Colonic mucosa (tissue), 4 donors: ENCODE measurements at places on chromosomes 4 and X. TPM values are rescaled to one million over a fixed set of nuclear protein-coding genes. Genes with fewer than 3 reads are reported as not detected.
A peak's percentile ranks its signal among the peaks of the same experiment; 100 is the strongest.

DNA sequence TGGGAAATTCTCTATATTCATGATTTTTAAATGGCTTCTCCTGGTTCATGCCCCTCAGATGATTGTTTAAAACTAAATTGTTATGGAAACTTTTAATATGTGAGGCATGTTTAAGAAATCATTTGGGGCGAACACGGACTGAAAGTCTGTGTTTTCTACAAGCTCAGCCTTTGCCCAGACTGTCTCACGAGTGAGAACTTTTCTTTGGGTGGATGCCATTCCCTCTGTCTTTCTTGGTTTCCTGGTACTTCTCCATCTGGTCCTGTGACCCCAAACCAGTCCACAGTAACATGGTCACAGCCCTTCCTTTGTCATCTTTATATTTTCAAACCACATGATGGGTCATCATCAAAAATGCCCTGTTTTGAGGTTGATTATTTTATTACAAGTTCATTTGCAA, 186.6 kb upstream of the GNPDA2 start:
- H3K27me3 ChIP-seq, result no peaks in the 10 kb centered on the region
- DNase-seq, result no peak
- H3K27ac ChIP-seq, result no peak overlapping the region
- no peaks in the 10 kb centered on the region for H3K4me1 ChIP-seq

GRCh38 chr4:24559889-24560288, 24.5 kb downstream of the DHX15 start:
- no peaks in the 10 kb centered on the region for H3K36me3 ChIP-seq
- no peak overlapping the region for H3K4me3 ChIP-seq
- H3K27me3 ChIP-seq, result no peaks in the 10 kb centered on the region
- H3K4me1 ChIP-seq, result peaks cover 14% of the 10 kb centered on the region

DNA sequence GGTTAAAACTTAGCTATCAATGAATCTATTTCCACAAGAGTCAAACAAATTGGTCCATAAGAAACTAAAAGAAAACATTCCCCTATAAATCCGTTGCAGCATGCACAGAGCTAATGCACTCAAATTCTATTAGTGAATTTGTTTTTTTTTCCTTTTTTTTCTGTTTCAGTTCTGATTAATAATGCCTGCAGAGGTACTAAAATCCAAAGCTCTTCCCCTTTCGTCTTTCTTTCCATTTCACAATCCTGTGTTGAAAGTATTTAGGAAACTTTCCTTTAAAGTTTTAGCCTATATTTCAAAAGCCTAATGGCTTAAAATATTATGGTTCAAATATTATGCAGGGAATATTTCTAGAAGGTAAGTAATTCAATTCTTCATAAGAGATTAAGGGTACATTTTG, 45.9 kb upstream of the VEGFD start:
- H3K27me3 ChIP-seq, result peaks cover 4% of the 10 kb centered on the region
- no peak for DNase-seq
- H3K36me3 ChIP-seq, result no peaks in the 10 kb centered on the region

GRCh38 chr4:111512081-111512783, 633.0 kb upstream of the FAM241A start:
- H3K36me3 ChIP-seq, result no peaks in the 10 kb centered on the region
- H3K4me1 ChIP-seq, result no peaks in the 10 kb centered on the region
- H3K27me3 ChIP-seq, result no peaks in the 10 kb centered on the region
- DNase-seq, result no peak
- no peak overlapping the region for H3K4me3 ChIP-seq
- no peak overlapping the region for H3K27ac ChIP-seq

DNA sequence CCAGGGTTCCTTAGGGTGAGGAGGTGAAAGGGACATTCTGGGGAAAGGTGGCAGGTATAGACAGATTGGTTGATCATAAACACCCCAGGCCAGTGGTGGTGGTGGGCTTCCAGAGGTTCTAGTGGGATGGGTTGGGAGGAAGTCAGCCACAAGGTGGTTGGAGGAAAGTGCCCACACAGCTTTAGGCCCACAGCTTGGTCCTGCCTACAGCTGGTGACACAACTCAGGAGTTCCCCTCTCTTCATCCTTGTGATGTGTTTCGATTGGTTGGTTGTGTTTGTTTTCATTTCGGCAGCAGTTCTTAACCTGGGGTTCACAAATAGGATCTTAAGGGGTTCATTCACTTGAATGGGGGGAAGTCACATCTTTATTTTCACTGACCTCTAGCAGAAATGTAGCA, 157.0 kb downstream of the TMEM164 start:
- no peak overlapping the region for H3K4me3 ChIP-seq
- no peaks in the 10 kb centered on the region for H3K4me1 ChIP-seq
- DNase-seq, result no peak
- H3K27me3 ChIP-seq, result no peaks in the 10 kb centered on the region
- H3K36me3 ChIP-seq, result no peaks in the 10 kb centered on the region

DNA sequence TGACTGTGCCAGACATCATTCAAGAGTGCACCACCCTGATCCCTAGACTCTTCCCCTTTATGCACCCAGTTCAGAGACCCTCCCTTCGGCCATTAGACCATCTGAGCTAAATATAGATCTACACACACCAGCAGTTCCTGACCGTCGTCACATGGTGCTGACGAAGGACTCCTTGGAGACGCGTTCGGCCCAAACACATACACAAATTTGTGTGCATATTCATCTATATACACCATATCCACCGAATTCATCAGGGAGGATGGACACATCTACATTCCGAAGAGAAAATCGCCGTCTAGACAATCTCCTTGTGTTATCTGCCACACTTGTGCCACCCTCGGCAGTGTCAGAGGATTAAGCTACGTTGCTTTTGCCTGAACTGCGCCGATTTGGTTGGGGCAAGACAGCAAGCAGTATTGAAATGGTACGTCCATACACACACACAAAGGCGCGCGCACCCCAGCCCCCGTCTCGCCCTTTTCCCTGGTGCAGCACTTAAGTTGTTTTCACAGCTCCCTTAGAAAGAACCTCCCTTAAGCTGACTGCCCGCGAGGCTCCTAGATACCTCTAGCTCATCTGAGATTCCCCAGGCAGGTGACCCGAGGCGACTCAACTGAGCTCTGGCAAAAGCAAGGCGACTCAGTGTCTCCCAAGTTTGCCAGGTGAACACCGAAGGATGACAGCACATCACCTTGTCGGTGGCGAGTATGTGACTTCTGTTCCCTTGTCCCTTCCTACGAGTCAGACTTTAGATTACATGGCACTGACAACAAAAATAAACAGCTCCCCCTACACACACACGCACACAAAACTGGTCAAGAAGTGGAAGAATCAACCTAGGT, 1.0 kb downstream of the RASGEF1B start:
- peak; percentile 68 for DNase-seq
- no peaks in the 10 kb centered on the region for H3K27me3 ChIP-seq
- peak overlapping the region; percentile 98 for H3K27ac ChIP-seq
- H3K4me3 ChIP-seq, result peak overlapping the region; percentile 82
- peaks cover 6% of the 10 kb centered on the region for H3K4me1 ChIP-seq

DNA sequence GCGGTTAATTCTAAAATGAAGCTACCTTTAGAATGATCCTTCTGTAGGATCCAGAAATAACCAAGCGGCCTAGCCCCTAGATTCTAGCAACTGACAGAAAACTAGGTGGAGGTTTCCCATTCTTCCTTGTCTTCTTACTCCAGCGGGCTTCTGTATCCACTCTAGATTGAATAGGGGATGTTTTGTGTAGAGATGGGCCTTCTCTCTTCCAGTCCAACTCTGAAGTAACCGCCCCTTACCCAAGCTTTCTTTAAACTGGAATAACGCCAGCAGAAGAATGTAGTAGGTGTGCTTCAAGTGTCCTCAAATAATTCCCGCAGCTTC, 386 bp upstream of the TMEM184C start:
- no peak for DNase-seq
- peak overlapping the region; percentile 74 for H3K27ac ChIP-seq
- H3K4me1 ChIP-seq, result peaks cover 3% of the 10 kb centered on the region

The ANXA10 gene
- total RNA-seq, result not detected

- H3K27me3 ChIP-seq, result no peaks in the 10 kb centered on the region
- no peaks in the 10 kb centered on the region for H3K36me3 ChIP-seq
- DNase-seq, result peak; percentile 26
- H3K4me3 ChIP-seq, result no peak overlapping the region
- H3K4me1 ChIP-seq, result peaks cover 8% of the 10 kb centered on the region
Observed at GRCh38 chr4:158667651-158668198, 4.0 kb downstream of the C4orf46 start.

DNA sequence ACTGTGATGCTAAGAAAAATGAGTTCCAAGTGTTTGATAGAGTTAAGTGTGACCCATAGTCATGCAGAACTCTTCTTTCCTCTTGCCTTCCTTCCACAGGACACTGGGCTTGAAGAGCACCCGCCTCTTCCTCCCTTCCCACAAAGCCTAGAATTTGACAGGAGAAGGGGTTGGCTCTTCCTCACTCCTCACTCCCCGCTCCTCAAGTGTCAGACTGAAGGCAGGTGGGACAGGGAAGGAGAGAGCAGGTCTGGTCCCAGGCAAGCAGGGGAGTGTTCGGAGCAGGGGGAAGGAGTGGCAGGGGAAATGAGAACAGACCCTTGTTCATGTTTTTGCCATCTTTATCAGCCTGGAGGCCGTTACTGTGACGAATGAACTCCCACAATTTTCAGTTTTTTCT, 10.7 kb downstream of the MAGED2 start:
- no peaks in the 10 kb centered on the region for H3K36me3 ChIP-seq
- no peaks in the 10 kb centered on the region for H3K27me3 ChIP-seq
- no peak for DNase-seq
- no peak overlapping the region for H3K27ac ChIP-seq
- H3K4me3 ChIP-seq, result no peak overlapping the region
- no peaks in the 10 kb centered on the region for H3K4me1 ChIP-seq

- no peaks in the 10 kb centered on the region for H3K4me1 ChIP-seq
- no peaks in the 10 kb centered on the region for H3K36me3 ChIP-seq
- no peak overlapping the region for H3K27ac ChIP-seq
Observed at GRCh38 chr4:6548201-6548881, 26.6 kb upstream of the MAN2B2 start.

DNA sequence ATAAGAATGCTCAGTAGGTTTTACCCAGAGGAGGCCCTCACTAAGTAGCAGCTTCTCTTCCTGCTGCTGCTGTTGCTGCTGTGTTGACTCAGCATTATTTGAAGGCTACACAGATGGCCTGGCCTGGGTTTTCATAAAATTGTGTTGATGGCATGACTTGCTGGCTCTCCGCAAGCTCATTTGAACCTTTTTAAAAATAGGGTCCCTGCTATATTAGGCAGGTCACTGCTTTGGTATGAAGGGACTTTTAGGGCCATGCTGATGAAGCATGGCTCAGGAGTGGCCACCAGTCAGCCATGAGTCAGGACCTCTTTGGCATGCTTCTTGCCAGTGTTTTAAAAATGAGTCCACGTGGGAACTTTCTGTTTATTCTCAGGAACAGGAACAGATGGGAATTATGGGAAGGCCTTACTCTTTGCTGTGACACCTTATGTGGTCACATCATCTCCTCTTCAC, 128.7 kb downstream of the MID1IP1 start:
- H3K4me3 ChIP-seq, result no peak overlapping the region
- H3K4me1 ChIP-seq, result no peaks in the 10 kb centered on the region
- DNase-seq, result no peak
- H3K27me3 ChIP-seq, result no peaks in the 10 kb centered on the region
- no peaks in the 10 kb centered on the region for H3K36me3 ChIP-seq
- H3K27ac ChIP-seq, result no peak overlapping the region

The P2RY8 gene
- total RNA-seq, result 1.3 TPM

The CDKL5 gene
- total RNA-seq, result 3.7 TPM

The XAGE2 gene
- not detected for total RNA-seq

- H3K27me3 ChIP-seq, result no peaks in the 10 kb centered on the region
- DNase-seq, result no peak
- H3K4me1 ChIP-seq, result no peaks in the 10 kb centered on the region
- H3K27ac ChIP-seq, result no peak overlapping the region
Observed at GRCh38 chr4:89277412-89277811, 30.2 kb downstream of the GPRIN3 start.

- no peaks in the 10 kb centered on the region for H3K36me3 ChIP-seq
- H3K27ac ChIP-seq, result no peak overlapping the region
- no peak overlapping the region for H3K4me3 ChIP-seq
- DNase-seq, result peak; percentile 40
- no peaks in the 10 kb centered on the region for H3K27me3 ChIP-seq
- H3K4me1 ChIP-seq, result no peaks in the 10 kb centered on the region
Observed at GRCh38 chrX:79604364-79604763, 237.2 kb upstream of the ITM2A start.

- H3K4me3 ChIP-seq, result no peak overlapping the region
- no peak for DNase-seq
- H3K27ac ChIP-seq, result no peak overlapping the region
- H3K36me3 ChIP-seq, result no peaks in the 10 kb centered on the region
Observed at GRCh38 chrX:22689290-22689689, 310.5 kb upstream of the DDX53 start.

- no peaks in the 10 kb centered on the region for H3K4me1 ChIP-seq
- peaks cover 8% of the 10 kb centered on the region for H3K27me3 ChIP-seq
- no peaks in the 10 kb centered on the region for H3K36me3 ChIP-seq
- no peak for DNase-seq
- no peak overlapping the region for H3K27ac ChIP-seq
Observed at GRCh38 chr4:80219301-80220025, 22.2 kb downstream of the PRDM8 start.

The SNX12 gene
- total RNA-seq, result 62.1 TPM

- H3K4me1 ChIP-seq, result no peaks in the 10 kb centered on the region
- no peaks in the 10 kb centered on the region for H3K36me3 ChIP-seq
- H3K4me3 ChIP-seq, result no peak overlapping the region
- H3K27me3 ChIP-seq, result no peaks in the 10 kb centered on the region
- H3K27ac ChIP-seq, result no peak overlapping the region
Observed at GRCh38 chr4:81688085-81688484, 216.4 kb upstream of the RASGEF1B start.

The USP17L19 gene
- not detected for total RNA-seq

DNA sequence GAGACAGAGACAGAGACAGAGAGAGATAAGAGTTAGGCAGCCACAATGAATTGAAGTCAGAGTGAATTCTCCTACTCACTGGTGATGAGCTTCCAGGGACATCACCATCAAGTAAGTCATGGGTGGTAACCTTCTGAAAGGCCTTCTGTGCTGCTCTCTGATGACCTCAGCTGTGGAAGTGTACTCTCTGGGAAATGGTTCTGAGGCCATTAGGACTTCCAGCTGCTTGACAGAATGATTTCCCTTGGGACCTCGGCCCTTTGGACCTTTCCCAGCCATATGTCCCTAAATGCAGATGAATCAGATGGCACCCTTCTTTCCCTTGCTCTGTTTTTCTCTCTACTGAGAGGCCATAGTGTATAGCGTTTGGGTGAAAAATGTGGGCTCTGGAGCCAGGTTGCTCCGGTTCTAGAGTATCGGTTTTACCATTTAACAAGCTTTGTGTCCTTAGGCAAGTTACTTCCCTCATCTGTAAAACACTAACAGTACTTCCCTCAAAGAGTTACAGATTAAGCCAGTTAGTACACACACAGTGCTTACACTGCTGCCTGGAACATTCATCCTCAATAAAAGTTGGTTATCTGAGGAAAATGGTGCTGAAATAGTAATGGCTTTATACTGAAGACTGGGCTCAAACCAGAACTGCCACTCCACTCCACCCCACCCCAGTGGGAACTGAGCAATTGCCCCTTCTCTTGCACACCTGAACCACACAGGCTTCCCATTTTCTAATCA, 7.6 kb downstream of the SEPTIN11 start:
- H3K27ac ChIP-seq, result peak overlapping the region; percentile 81
- H3K4me1 ChIP-seq, result no peaks in the 10 kb centered on the region
- H3K4me3 ChIP-seq, result no peak overlapping the region
- no peaks in the 10 kb centered on the region for H3K27me3 ChIP-seq
- H3K36me3 ChIP-seq, result no peaks in the 10 kb centered on the region

- no peaks in the 10 kb centered on the region for H3K27me3 ChIP-seq
- no peak overlapping the region for H3K4me3 ChIP-seq
- no peak overlapping the region for H3K27ac ChIP-seq
- no peaks in the 10 kb centered on the region for H3K36me3 ChIP-seq
Observed at GRCh38 chr4:185357211-185357610, 38.5 kb downstream of the LRP2BP start.
